ENCODE measurements at places on chromosomes 3 and 15.

- no peak for DNase-seq
Measured at GRCh38 chr15:76730262-76730661, 174.9 kb downstream of the SCAPER start.

DNA sequence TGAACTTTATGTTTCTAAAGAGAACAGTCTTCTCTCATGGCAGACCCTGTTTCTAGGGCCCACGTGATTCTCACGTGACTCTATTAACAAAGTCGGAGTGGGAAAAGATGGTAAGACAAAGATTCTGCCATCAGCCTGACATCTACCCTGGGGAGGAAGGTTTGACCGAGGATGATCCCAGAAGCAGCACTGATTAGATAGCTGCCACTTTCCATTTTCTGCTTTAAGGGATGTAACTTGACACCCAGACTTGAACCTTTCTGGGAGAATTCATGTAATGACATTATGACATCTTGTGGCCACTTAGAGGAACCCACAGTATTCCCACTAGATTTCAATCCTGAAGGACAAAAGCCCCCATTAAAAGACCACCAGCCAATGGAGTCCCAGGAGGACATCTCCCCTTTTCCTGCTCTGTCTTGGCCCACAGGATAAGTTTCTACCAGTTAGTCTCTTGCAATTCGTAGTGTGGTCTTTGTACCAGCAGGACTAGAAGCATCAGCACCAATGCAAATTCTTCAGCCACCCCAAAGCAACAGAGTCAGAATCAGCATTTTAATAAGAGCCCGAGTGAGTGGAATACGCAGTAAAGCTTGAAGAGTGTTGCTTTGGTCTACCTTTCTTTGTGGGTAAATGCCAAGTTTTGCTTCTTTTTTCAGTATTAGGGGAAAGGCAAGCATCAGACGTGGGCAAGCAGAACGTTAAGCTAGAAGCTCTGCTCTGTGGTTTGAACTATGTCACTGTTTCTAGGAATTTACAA is 480.5 kb upstream of the PROK2 start:
- DNase-seq, result no peak

DNA sequence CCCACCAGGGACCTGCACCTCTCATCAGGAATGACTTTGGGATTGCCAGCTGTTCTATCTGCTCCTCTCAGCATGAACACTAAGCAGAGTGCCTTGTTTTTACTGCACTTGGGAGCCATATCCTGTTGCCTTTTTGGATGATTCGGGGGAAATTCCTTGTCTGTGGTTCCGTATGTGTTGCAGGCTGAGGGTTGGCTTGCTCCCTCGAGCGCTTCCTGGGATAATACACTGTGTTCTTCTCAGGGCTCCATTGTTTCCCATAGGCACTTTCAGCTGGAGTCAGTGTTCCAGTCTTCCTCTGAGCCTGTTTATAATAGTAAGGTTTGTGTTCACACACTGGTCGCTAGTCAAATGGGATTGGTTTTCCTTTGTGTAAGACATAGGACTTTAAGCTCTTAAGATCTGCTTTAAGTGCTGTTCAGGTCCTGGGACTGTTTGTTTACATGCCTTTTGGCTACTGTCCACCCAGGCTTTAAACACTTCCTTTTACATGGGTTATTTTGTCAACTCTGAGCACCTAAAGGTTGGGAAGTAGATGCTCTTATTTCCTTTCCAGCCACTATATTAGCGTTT is 23.4 kb downstream of the BOC start:
- DNase-seq, result no peak

DNA sequence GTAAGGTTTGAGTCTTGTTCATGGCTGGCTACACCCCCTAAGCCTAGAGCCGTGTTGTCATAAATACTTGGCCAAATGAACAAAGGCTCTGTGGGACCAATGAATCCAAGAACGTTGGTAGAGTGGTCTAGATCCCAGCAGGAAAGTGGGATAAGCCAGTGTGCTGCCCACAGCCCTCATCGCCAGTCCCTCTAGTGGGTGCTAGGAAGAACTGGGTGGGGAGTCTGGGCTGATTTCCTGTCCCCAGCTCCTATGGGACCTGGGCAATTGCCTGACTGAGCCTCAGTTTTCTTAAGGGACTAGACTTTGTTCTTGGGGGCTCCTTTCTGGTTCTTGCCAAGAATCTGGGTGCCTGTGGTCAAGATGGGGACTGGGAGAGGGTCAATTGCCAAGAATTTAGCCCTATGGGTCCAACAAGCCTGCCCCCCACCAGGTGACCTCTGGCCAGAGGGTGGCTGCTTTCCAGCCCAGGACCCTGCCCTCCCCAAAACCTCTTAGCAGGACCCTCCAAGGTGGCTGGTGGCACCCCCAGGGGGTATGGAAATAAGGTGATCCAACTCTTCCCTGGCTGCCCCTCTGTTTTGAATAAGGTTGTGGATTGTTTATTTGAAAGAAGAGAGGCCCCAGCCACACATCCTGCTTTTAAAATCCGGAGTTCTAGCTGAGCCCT is 42.7 kb downstream of the SMAD6 start:
- no peak for DNase-seq

- DNase-seq, result peak; percentile 42
Measured at GRCh38 chr15:65374821-65375401, 2.9 kb downstream of the IGDCC3 start.

GRCh38 chr3:46030626-46031025 is 3.3 kb upstream of the XCR1 start:
- DNase-seq, result no peak

DNA sequence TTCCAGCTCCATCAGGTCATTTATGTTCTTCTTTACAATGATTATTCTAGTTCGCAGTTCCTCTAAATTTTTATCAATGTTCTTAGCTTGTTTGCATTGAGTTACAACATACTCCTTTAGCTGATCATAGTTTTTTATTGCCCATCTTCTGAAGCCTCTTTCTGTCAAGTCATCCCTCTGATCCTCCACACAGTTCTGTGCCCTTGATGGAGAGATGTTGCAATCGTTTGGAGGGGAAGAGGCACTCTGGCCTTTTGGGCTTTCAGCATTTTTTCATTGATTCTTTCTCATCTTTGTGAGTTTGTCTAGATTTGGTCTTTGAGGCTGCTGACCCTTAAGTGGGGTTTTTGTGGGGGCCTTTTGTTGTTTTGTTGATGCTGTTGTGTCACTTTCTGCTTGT is 234.6 kb upstream of the CBLB start:
- no peak for DNase-seq

- no peak for DNase-seq
Measured at GRCh38 chr15:63387748-63388493, 6.3 kb upstream of the CA12 start.

DNA sequence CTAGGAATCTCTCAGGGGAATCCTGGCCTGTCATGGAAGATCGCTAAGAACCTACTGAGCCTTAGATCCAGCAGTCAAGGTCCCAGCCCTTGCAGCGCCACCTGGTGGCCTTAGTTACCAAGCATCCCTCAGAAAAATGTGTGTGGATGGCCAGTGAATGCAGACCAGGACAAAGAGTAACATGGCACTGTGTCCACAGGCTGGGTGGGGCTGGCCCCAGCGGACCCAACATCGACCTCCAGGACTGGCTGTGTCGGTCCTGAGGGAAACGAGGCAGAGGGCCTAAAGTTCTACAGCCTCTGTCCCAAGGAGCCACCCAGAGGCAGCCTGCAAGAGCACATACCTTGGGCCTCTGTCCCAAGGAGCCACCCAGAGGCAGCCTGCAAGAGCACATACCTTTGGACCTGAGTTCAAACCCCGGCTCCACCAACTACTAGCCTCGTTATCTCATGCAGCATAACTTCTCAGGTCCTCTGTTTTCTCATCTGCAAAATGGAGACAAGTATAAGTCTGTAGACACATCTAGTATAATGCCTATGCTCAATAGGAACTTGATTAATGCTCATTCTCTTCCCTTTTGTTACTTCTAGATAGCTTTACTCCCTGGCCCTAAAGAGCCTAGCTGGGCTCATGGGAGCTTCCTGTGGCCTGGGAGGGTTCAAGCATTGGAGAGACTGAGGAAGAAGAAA is 57.5 kb upstream of the HERC1 start:
- DNase-seq, result peak; percentile 91
